ENCODE measurements at places on chromosomes 3 and 15.

- DNase-seq = no peak
These were observed 7.5 kb downstream of the BMF start for GRCh38 chr15:40100947-40101905.

DNA sequence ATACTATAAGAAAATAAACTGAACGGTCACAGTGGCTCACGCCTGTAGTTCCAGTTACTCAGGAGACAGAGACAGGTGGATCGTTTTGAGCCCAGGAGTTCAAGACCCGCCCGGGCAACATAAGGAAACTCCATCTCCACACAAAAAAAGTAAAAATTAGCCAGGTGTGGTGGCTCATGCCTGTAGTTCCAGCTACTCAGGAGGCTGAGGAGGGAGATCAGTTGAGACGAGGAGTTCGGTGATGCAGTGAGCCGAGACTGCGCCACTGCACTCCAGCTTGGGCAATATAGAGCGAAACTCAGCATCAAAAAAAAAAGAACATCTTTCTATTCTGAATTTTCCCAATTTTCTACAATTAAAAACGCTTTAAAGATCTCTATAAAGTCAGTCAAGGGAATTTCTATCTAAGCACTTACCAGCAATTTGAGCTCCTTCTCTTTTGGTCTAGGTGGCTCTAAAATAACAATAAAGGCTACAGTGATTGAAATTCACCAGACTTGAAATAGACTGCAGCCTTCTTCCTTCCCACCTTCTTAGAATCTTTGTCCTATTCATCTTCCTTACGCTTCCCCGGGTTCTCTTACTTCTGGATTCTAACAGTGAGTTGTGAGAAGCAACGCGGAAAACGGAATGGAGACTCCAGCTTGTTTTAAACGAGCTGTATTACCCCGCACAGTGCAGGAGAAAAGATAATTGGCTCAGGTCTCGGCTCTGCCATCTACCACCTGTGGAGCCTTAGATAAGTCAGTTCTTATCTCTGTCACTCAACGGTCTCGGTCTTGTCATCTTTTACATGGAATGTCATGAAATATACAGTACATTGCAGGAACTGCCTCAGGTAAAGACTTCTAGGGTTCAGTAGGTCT lies 812 bp upstream of the SEC62 start:
- DNase-seq = no peak

GRCh38 chr3:114827495-114827894 lies 319.6 kb downstream of the ZBTB20 start:
- DNase-seq = peak; percentile 78

DNA sequence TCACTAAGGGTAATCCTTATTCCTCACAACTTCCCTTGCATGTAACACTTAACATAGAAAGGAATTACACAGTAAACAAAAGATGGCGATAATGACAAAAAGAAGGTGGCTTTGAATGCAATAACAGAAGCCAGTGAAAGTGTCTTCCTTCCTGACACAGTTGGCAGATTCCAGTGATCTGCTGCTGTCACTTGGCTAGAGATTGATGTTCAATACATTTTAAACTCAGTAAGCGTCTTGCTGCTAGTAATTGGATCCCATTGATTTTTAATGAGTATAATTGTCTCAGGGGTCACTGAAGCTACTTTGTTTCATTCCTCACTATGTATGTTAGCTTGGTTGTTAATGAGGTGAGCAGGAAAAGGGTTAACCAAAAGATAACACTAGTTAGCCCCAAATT lies 692.7 kb downstream of the NTRK3 start:
- no peak for DNase-seq

DNA sequence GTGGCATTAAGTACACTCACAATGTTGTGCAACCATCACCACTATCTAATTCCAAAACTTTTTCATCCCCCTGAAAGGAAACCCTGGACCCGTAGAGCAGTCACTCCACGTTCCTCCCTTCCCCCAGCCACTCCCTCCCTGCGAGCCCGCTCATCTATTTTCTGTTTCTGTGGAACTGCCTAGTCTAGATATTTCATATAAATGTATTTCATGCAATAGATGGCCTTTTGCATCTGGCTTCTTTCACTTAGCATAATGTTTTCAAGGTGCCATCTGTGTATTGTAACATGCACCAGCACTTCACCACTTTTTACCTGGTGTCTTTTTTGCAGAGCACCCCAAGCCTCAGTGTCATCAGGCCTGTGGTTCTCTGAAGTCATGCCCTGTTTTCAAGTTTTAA lies 10.7 kb downstream of the CGNL1 start:
- no peak for DNase-seq

DNA sequence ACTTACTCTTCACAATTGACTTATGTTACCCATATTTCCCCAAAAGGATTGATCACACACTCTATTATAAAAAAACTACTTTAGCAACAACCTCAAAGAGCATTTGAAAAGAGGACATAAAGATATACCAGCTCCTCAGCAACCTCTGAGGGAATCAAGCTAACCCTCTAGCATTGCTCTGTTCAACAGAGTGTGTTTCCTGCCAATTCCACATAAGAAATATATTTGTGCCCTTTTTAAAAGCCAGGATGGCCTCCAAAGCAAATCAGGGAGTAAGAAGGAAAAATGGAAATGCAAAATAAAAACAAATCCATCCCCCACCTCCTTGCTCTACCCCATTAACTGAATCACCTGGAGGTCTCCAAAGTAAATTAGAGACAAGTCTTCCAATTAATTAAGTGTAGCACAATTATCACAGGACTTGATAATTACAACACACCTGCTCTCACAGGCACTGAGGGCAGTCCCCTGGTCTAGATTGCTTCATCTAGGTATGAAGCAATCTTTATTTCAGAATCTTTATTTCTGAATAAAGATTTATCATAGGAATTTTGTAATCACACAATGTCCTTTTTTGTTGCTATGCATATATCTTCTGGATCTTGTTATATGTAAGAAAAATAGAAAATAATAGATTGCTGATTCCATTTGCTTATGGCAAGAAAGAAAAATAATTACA lies 34.8 kb downstream of the GPR176 start:
- no peak for DNase-seq

GRCh38 chr3:184678317-184679055 lies 33.4 kb downstream of the MAGEF1 start:
- DNase-seq = peak; percentile 72

GRCh38 chr15:48945386-48945785 lies 18.3 kb downstream of the SHC4 start:
- DNase-seq = no peak

DNA sequence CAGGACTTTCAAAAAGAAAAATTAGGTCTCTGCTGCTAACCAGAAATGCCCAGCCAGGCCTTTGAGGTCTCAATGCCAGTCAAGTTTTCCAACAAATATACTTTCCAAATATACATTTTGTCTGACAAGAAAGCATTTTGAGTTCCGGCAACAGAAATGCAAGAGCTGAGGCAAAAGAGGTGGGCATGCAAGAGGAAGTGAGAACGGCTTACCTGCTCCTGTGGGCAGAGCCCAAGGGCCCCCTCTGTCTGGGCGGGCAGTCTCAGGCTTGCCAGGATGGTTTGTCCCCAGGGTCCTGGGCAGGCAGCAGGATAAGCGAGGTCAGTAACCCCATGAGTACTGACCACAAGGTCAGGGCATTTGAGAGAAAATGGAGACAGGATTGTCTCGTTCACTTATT lies 136.1 kb upstream of the TOPAZ1 start:
- no peak for DNase-seq

DNA sequence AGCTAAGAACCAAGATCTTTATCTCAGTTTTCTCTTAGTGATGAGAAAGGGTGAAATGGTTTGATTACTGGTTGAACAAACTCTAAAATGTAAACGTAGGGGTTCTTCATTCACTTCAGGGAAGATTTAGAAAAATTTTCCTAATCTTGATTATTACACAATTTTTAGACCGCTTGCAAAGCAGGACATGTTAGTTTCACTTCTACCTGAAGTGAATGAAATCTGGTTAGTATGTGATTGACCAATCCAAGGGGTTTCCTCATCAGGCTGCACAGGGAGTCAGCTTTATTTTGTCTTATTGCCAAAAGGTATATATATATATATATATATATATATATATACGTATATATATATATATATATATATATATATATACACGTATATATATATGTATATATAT lies 740.4 kb downstream of the TUSC7 start:
- DNase-seq = no peak

GRCh38 chr3:21839592-21839991 lies 88.6 kb upstream of the ZNF385D start:
- DNase-seq = no peak

- peak; percentile 67 for DNase-seq
These were observed 12.4 kb downstream of the KLF13 start for GRCh38 chr15:31338879-31339557.

DNA sequence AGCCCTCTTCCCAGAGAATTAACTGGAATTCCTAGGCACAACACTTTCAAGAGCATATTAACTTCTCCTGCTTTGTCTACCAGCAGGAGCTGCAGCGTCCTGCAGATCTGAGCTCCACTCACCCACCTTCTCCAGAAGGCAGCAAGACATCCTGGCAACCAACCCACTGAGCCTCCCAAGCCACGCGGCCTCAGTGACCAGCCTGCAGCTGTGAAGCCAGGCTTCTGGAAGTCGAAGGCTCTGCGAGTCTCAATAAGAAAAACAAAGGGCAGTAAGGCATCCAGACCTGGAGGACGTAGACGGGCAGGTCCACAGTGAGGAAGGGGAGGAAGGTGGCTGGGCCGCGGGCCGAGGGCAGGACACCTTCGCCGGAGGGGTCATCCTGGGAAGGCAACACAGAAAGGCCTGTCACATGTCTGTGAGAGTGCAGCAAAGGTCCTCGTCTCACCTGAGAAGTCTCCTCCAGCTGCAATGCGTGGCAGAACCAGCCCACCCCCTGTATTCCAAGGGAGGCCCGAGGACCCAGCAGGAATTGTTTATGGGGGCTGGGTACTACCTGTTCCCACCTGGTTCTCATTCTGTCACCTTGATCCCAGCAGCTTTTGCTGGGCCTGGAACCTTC lies 36.2 kb downstream of the ZXDC start:
- no peak for DNase-seq

- DNase-seq = no peak
These were observed 181.9 kb downstream of the OPA1 start for GRCh38 chr3:193774916-193775285.

- peak; percentile 12 for DNase-seq
These were observed 87.5 kb downstream of the PIK3CB start for GRCh38 chr3:138747225-138747624.

DNA sequence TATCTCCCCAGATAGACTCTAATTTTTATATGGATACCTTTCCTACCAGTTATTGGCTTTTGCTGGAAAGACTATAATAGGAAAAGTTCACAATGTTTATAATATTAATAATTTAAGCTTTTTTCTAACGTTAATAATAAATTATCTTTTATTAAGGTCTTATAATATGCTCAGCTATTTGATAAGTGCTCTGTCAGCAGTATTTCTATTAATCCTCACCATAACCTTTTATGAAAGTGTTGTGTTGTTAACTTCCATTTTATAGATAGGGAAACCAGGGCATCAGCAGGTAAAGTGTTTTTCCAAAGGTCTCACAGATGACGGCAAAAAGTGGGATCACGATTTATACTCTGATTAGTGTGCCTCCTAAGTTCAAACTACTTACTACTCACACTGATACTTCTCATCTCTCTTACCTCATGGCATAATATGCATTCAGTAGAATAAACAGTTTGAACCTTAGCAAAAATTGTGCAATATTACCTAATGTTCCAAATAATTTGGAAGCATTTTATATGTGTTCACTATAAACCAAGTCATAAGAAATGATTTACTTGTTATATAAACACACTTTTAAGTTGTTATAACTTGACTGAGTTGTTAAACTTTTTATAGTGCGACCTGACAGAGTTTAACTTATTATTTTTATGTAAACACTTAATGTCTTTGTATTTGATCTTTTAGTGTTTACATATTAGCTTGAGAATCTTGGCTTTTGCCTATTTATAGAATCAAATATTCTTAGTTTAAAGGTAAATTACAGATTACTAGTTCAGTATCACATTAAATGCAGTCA lies 274.9 kb upstream of the DCBLD2 start:
- no peak for DNase-seq

GRCh38 chr15:51724673-51725072 lies 12.8 kb downstream of the LYSMD2 start:
- no peak for DNase-seq

DNA sequence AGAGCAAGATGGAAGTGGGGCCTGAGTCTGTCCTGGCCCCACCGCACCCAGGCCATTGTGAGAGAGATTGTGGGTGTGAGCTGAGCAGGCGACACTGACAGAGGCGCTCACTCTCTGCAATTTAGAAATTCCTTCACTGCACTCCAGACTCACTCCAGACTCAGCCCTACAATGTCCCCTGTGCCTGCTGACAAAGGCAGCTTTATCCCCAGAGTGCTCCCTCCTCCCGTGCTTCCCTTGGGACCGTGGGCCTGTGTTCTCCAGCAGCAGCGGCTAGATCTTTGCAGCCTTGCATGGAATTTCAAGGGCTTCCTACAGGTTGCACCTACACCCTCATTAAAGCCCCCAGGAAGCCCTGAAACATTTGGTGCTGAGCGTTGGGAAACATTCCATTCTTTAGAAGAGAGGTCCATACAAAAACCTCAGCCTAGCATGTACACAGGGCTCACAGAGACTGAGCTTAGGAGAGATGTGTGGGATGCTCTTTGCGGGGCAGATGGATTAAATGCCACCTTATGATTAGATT lies 1.3 kb upstream of the IL16 start:
- DNase-seq = no peak

DNA sequence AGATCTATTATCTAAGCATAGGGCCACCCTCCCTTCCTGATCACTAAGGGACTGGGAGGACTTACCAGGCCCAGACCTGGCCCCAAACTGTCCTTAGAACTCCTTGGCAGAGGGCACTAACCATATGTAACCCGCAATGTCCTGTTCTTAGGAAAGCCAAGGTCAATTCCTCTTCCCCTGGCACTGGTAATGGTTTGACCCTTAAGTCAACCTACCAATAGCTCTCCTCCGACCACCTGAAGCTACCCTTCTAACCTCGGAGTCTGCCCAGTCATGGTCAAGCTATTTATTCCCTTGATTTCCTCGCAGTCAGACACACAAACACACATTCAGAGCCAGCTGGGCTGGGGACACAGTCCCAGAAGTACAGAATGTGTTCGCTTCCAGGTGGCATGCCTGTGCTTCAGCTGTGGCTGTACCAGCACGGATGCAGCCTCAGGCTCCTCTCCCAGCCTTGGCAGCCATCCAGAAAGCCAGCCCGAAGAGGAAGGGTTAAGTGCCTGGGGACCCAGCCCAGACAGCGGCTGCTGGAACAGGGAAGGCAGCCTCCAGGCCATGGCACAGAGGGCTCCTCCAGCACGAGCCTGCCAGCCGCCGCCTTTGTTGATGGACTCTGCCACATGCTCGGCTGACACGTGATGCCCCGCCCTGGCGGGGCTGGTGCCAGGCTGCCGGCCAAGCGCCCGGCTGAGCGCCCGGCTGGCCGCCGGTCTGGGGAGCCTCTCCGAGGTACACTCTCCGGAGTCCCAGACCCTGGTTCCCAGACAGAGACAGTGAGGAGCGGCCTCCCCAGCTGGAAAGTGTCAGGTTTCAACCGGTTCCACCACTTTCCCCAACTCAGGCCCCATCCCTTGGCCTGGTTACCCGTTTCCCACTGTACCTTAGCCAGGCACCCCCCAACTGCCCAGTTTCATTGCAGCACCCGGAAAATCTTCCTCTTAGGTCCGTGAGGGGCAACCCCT lies 5.5 kb downstream of the BMF start:
- DNase-seq = peak; percentile 83

- peak; percentile 87 for DNase-seq
These were observed 89.0 kb upstream of the FGF12 start for GRCh38 chr3:192816351-192816750.

GRCh38 chr3:196998966-196999760 lies 30.5 kb downstream of the MELTF start:
- no peak for DNase-seq

- no peak for DNase-seq
These were observed 90.6 kb upstream of the GRM7 start for GRCh38 chr3:6770397-6770690.

- no peak for DNase-seq
These were observed 16.6 kb downstream of the SCAANT1 start for GRCh38 chr3:63895422-63896189.

Data from NCI-H1092 treated with DMSO at 0.1 percent for 48 hours (cell line).